ENCODE measurements at places on chromosomes 13 and 19. TPM values are rescaled to one million over a fixed set of nuclear protein-coding genes. Genes with fewer than 3 reads are reported as not detected.

DNA sequence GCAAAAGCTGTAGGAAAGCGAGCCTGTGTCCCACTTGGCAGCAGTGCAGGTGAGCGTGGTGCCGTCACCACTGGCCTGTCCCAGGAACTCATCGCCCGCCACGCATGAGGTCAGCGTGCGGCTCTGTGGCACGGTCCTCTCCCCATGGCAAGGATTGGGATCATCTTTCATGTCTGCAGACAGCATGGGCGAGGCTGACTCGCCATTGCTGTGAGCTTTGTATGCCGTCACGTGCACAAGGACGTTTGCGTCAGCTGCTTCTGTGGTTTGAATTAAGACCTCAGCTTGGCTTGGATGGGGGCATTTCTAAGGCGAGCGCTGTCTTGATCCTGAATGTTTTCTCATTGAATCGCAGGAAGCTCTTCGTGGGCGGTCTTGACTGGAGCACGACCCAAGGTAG lies 9.8 kb downstream of the DAZAP1 start:
- peak; percentile 53 for DNase-seq
- H3K4me3 ChIP-seq = no peak overlapping the region
- peaks cover 29% of the 10 kb centered on the region for H3K36me3 ChIP-seq
- peaks cover 35% of the 10 kb centered on the region for H3K4me1 ChIP-seq

- no peak overlapping the region for H3K27ac ChIP-seq
- peaks cover 50% of the 10 kb centered on the region for H3K36me3 ChIP-seq
- H3K4me3 ChIP-seq = no peak overlapping the region
- H3K4me1 ChIP-seq = no peaks in the 10 kb centered on the region
These were observed 16.2 kb downstream of the WBP4 start for GRCh38 chr13:41077475-41077874.

- no peaks in the 10 kb centered on the region for H3K4me1 ChIP-seq
- no peak overlapping the region for H3K27ac ChIP-seq
- DNase-seq = peak; percentile 79
- H3K27me3 ChIP-seq = no peaks in the 10 kb centered on the region
- no peak overlapping the region for H3K4me3 ChIP-seq
These were observed 2.7 kb upstream of the CAPNS1 start for GRCh38 chr19:36136964-36137686.

GRCh38 chr19:33505148-33505547 lies 16.4 kb downstream of the PEPD start:
- peaks cover 52% of the 10 kb centered on the region for H3K4me1 ChIP-seq
- H3K27me3 ChIP-seq = no peaks in the 10 kb centered on the region
- H3K27ac ChIP-seq = no peak overlapping the region
- no peak for DNase-seq
- H3K36me3 ChIP-seq = peaks cover 6% of the 10 kb centered on the region

DNA sequence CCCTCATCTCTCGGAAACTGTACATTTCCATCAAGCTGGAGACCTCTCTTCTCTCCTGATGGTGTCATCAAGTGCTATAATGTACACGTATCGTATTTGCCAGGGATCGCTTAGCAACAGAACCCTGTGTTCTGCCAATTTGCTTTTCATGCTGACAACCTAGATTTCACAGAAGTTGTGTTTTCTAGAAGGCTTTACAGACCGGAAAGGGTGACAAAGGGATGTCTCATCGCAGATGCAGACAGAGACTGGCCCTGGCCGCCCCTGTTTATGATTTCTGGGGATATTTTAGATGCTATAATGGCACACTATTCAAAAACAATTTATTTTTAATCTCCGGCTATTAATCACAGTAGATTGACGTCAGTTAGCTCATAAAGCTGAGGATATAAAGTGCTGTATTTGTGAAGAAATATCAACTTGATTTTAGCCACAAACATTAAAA lies 291.4 kb downstream of the IRS2 start:
- no peaks in the 10 kb centered on the region for H3K27me3 ChIP-seq
- H3K36me3 ChIP-seq = no peaks in the 10 kb centered on the region
- H3K27ac ChIP-seq = no peak overlapping the region
- DNase-seq = no peak

DNA sequence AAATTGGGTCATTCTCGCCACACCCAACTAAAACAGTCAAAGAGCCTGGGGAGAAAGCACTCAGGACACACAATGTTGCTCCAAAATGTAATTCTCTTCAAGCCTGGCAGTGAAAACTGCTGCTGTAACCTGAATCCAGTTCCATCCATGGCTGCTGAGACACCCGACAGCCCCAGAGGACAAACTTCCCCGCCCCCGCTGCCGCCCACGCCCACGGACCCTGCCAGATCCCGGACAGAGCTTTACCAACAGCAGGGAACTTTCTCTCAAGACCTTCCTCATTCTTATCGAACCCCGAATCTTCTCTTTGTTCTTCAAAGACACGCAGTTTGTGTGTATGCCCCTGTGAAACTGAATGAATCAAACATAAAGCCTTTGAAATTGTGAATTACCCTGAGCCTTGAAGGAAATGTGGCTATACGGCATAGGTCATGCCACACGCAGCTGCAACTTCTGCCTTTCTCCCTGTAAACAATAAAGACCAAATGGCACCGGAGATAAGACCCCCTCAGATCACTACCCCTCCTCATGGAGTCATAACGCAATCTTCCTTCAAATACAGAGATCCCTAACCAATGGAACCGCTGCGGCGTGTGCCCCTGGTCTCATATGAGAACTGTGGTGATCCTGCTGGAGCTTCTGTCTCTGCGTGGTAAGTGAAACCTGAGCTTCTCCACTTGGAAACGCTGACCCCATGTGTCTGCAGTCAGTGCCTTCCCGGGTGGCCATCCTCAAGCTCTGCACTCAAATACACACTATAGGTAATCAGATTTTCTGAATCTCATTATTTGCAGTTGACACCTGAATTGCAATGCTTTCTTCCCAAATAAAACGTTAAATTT lies 4.8 kb upstream of the LAMP1 start:
- no peaks in the 10 kb centered on the region for H3K36me3 ChIP-seq
- no peak for DNase-seq
- no peaks in the 10 kb centered on the region for H3K4me1 ChIP-seq
- no peak overlapping the region for H3K27ac ChIP-seq
- no peaks in the 10 kb centered on the region for H3K27me3 ChIP-seq
- peak overlapping the region; percentile 19 for H3K4me3 ChIP-seq

DNA sequence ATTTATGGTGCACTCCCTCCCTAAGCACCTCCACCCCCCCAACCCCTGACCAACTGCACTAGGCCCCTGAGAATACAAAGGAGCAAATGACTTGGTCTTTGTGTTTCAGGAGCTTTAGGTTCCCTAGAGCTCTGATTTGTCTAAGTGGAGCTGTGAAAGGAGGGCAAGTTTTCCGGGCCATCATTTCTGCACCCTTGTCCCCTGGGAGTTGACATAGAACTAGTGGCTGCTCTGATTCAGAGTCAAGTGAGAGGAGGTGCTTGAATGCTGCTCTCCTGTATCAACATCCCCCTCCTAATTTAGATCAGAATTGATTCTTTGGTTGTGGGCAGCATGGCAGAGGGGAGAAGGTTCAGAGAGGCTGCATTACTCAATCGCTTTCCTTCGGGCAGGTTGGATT lies 391.6 kb downstream of the KCNRG start:
- no peak overlapping the region for H3K4me3 ChIP-seq
- no peak for DNase-seq
- no peak overlapping the region for H3K27ac ChIP-seq
- H3K27me3 ChIP-seq = no peaks in the 10 kb centered on the region
- H3K4me1 ChIP-seq = no peaks in the 10 kb centered on the region

- H3K27ac ChIP-seq = no peak overlapping the region
- H3K27me3 ChIP-seq = no peaks in the 10 kb centered on the region
- H3K4me1 ChIP-seq = no peaks in the 10 kb centered on the region
- H3K36me3 ChIP-seq = no peaks in the 10 kb centered on the region
These were observed 8.4 kb upstream of the DCUN1D2 start for GRCh38 chr13:113498905-113499304.

DNA sequence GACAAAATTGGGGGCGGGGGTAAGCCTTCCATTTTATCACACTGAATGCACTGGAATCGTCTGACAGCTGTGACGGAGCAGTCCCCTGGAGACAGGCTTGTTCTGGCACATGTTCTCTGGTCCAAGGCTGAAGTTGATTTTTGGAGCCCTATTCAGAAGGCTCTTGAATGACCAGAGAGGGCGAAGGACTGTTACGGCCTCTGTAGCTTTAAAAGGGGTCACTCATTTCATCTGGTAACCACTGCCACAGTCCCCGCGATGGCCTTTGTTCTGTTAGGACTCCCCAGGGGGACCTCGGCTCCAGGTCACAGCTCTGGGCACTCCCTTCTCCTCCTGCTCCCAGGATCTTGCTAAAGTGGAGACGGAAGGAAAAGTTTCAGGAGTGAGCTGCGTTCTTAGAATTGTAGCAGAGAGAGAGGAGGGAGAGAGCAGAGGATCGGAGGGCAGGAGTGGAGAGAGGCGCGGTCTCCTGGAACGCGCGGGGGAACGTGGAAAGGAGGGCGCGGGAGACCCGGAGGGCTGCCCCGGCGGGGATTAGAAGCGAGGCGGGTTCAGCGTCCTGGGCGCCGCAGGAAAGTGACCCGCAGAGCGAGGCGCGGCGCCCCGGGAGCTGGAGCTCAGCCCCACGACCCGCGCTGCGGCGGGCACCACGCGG lies 134.3 kb upstream of the MYO16 start:
- no peak overlapping the region for H3K27ac ChIP-seq
- H3K36me3 ChIP-seq = no peaks in the 10 kb centered on the region
- no peak overlapping the region for H3K4me3 ChIP-seq
- no peak for DNase-seq
- H3K27me3 ChIP-seq = no peaks in the 10 kb centered on the region

DNA sequence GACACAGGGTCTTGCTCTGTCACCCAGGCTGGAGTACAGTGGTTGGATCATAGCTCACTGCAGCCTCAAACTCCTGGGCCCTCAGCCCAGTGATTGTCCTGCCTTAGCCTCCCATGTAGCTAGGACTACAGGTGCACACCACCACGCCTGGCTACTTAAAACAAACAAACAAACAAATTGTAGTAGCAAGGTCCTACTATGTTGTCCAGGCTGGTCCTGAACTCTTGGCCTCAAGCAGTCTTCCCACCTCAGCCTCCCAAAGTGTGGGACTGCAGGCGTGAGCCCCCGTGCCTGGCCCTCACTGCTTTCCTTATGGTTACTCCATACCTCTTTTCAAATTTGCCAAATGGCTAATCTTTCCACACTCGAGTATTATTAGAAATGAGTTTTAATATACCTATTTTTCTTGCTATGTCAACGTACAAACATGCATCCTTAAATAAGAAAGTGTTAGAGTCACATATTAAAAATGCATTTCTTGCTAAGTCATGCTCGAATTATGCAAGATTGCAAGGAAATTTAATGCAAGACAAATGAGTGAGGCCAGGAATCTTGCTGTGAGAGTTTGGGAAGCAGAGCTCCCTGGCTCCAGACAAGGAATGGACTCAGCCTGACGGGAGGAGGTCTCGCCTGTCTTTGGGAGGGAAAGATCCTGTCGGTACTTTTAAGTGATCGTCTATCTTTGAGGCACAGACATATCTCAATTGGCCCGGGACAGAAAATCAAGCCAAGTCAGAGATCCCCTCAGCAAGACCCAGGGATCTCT lies 39.4 kb downstream of the RFX2 start:
- H3K4me3 ChIP-seq = no peak overlapping the region
- peak; percentile 27 for DNase-seq
- H3K4me1 ChIP-seq = peaks cover 13% of the 10 kb centered on the region
- H3K27me3 ChIP-seq = no peaks in the 10 kb centered on the region
- no peaks in the 10 kb centered on the region for H3K36me3 ChIP-seq

DNA sequence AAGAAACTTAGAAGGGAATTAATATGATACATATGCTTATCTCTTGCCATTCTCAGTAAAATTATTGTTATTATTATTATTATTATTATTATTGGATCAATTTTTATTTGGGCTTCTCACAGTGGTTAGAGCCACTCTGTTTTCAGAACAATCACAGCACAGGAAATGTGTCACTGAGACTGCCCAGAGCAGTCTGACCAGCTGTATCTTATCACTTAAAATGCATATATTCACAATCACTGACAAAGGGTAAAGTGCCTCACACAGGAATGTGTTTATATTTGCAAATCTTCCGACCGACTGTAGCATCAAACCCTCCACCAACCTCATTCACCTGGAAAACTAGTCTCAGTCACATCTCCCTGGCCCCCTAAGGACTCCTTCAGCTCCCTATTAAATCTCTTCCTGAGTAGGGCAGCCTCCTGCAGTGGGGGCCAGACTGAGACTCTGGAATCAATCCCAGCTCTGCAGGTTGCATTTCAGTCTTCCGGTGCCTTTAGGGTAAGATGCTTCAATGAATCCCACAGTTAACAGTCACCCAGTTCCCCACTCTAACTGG lies 738.3 kb upstream of the SLITRK5 start:
- no peak for DNase-seq
- no peaks in the 10 kb centered on the region for H3K27me3 ChIP-seq
- no peak overlapping the region for H3K27ac ChIP-seq
- H3K4me1 ChIP-seq = no peaks in the 10 kb centered on the region

DNA sequence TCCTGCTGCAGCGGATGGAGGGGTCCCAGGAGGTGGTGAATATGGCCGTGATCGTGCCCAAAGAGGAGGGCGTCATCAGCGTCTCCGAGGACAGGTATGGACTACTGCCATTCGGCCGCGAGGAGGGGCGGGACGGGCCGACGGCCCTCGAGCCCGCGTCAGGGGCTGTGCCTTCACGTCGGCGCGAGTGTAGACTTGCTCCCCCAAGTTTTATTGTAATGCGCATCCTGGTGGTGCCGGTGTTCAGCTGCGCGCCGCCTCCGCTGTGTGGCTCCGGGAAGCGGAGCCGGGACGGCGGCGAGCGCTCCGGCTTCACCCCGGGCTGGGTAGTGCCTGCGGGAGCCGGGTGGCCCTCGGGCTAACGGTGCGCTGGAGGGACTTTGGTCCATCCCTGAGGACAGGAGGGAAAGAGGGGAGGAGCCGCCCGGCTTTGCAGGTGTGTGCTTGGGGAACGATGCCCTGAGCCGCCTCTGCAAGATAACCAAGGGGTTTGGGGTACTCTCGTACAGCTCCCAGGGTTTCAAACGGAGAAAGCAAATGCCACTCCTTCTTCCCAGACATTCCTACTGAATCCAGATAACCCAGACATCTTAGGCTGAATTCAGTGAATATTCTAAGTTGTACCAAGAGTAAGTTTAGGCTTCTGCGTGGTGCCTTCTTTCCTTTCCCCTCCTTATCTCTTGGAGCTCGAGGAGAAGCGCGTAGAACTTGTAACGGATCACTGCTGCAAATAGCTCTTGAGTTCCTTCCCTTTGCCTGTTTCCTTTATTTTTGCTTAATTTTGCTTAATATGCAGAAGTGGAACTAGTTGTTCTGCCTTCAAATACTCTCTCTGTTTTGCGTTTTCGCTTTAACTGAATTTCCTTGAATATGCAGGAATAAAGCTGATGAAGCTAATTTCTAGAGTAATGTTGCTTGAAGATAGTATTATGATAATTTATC lies 740 bp downstream of the WDFY2 start:
- DNase-seq = peak; percentile 82
- H3K4me1 ChIP-seq = no peaks in the 10 kb centered on the region
- no peaks in the 10 kb centered on the region for H3K27me3 ChIP-seq
- peak overlapping the region; percentile 88 for H3K27ac ChIP-seq
- H3K4me3 ChIP-seq = peak overlapping the region; percentile 87

The FLT1 gene
- total RNA-seq = 25.4 TPM

The PLEKHF1 gene
- total RNA-seq = 10.0 TPM

The B3GNT8 gene
- total RNA-seq = 0.50 TPM

The RNF17 gene
- total RNA-seq = not detected

The WIZ gene
- 15.3 TPM for total RNA-seq

The DIRAS1 gene
- total RNA-seq = not detected

The TEX30 gene
- total RNA-seq = 13.4 TPM

The SULT2A1 gene
- total RNA-seq = 156 TPM

The SMIM17 gene
- total RNA-seq = not detected

The ERVV-1 gene
- total RNA-seq = not detected

The MAB21L1 gene
- total RNA-seq = not detected

Measured in right lobe of liver (tissue), 6 donors.